ENCODE measurements at places on chromosomes 6 and 20.

GRCh38 chr20:6305536-6305935 is 182.7 kb upstream of the FERMT1 start:
- no peak for DNase-seq

- DNase-seq = no peak
These were observed 185.7 kb upstream of the EYA4 start for GRCh38 chr6:133055441-133055966.

GRCh38 chr6:31874836-31875572 is 3.8 kb downstream of the SLC44A4 start:
- no peak for DNase-seq

GRCh38 chr6:116764961-116765841 is at the start of gene FAM162B:
TSS of gene FAM162B (minus strand) at chr6:116765719. CDS start at chr6:116765576, 143 bp downstream.
- DNase-seq = no peak

- no peak for DNase-seq
These were observed 14.2 kb upstream of the RNF217 start for GRCh38 chr6:124947971-124948451.

DNA sequence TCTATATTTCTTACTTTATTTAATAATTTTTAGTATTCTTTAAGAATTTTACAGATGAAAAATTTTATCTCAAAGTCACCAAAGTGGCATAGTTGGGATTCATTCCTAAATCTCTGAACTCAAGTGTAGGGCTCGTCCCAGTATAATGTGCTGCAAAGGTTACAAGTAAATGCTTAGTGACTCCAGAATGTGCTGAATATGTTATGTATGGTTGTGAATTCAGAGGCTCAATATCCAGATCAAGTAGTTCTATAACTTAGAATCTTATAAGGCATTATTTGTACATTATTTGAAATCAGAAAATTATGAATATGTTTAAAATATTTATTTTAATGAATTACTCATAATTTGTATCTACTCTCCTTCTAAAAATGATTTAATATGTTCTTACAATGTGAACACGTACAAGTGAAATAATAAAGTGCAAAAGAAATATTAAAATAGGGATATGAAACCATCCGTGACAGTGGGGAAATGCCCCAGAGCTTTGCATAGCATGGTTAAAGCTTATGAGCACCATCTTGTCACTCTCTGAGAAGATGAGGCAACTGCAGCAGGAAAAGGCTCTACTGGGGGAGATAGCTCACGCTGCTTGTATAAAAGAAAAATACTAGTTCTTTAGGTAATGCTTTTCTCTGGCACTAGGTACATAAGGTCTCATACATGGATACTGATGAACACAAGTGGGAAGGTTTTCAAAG is 259.0 kb downstream of the FOXC1 start:
- DNase-seq = no peak

DNA sequence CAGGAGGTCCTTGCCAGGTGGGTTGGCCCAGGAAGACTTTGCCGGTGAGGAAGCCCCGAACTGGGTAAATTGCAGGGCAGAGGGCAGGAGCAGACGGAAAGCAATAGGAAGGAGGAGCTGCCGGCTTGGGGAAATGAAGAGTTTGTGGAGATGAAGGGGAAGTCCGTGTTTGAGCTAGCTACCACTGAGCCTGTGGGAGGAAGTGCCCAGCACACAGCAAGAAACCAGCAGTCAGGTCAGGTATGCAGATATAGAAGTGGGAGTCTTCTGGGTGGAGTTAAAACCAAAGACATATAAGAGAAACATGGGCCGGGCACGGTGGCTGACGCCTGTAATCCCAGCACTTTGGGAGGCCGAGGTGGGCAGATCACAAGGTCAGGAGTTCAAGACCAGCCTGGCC is 34.7 kb downstream of the CD24 start:
- DNase-seq = no peak

DNA sequence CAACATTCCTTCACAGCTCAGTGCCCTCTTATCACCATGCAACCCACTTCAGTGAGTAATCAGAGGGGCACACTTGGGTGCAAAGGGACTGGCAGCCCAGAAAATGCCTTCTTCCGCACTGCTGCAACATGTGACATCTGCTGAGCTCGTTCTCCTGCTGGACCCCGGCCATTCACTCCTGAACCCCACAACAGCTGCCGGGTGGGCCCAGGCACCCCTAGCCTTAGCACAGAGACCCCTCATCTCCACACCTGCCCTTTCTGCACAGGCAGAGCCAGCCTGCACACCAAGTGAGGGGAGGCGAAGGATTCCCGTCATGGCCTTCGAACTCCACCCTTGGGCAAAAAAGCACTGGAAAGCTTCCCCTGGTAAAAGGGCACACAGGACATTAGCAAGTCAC is 164.3 kb upstream of the RIN2 start:
- no peak for DNase-seq

- no peak for DNase-seq
These were observed 374.4 kb downstream of the UTRN start for GRCh38 chr6:144659202-144660182.

- no peak for DNase-seq
These were observed 71.1 kb downstream of the KCNB1 start for GRCh38 chr20:49411221-49411925.

DNA sequence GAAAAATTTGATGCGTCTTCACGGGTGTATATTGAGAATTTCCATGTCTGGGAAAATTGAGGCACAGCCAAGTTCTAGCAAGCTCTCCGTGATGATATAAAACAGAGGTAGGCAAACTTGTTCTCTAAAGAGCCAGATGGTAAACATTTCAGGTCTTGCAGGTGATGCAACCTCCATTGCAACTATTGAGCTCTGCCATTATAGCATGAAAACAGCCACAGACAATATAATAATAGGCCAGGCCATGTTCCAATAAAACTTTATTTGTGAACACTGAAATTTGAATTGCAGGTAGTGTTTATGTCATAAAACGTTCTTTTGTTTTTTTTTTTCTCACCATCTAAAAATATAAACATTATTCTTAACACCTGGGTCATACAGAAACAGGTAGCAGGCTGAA is 168.2 kb downstream of the ZNF217 start:
- DNase-seq = no peak

DNA sequence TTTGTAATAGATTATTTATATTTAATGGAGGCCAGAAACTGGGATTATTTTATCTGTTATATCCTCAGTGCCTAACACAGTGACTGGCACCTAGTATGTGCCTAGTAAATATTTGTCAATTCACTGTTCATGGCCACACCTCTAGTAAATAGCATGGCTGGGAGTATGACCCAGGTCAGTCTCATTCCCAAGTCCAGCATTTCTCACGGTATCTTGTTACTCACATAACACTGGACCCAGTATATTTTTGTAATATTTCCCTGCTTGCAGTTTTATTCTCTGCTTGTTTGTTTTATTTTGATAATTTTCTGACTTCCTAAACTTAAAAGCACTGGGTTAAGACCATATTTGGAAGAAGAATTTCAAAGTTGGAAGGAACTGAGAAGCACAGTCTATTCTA is 47.7 kb downstream of the CTNNBL1 start:
- DNase-seq = no peak

DNA sequence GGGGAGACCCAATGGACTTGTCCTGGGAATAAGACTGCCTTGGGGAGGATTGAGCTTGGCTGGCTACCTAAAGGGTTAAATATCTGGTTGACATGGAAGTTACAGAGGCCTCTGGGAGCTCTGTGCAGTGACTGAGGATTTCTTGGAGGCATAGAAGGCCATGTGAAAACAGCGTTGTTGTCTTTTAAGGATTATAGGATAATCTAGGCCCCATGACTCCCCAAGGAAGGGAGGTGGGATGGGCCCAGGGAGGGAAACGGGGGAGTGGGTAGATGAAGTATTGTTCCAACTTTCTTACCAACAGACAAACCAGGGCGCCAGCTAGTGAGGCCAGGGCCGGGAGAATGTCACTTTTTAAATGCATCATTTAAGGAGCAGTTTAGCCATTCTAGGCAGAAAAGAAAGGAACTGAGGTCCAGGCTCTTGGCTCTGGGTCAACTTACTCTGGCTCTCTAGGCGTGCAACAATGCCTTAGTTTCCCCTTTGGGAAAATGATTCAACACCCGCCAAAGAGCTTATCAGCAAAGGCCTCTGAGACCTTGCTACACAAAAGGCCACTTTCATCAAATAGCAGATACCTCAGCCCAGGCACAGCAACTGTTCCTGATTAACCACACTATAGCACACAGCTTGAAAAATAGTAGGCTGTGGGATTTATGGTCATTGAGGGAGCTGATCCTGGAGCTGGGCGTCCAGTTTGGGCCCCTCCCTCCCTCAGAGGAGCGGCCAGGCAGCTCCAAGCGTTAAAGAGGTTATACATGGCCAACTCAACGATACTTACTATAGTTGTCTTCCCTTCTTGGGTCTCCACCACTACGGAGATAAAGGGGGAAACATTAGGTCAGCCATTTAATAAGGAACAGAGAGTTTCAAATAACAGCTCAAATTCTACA is 7.0 kb downstream of the MRPS18A start:
- no peak for DNase-seq

- no peak for DNase-seq
These were observed 138.9 kb upstream of the PTPRK start for GRCh38 chr6:128659276-128659675.

- DNase-seq = no peak
These were observed 93.5 kb upstream of the KCNK16 start for GRCh38 chr6:39416026-39416425.
